ENCODE measurements at places on chromosomes 1 and 21.

- DNase-seq: no peak
Measured at GRCh38 chr1:101050869-101051268, 25.3 kb upstream of the DPH5 start.

GRCh38 chr1:212666116-212666775 lies 33.4 kb downstream of the BATF3 start:
- DNase-seq: no peak

DNA sequence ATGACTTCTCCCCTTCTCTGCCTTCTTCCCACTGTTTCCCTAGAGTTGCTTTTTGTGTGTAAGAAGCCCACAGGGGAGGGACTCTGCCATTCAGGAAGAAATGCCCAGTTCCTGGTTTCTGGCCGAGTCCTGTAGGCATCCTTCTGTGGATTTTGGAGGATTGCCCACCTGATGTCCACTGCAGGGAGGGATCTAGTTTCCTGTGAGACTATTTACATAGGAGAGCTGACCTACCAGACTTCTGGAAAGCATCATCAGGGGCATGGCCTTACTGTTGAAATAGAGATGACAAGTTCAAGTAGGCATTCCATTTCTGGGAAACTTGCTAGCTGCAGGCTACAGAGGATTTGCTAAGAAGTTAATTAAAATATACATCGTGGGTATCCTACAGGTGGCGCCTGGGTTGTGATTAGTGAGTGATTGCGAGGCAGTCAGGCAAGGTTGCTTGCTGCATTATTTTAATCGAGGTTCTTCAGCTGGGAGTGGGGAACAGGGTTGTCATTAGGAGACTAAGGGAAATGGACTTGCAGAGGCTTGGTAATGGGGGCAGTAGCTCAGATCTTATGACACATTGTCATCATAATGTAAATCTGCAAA lies 148.7 kb downstream of the HHAT start:
- no peak for DNase-seq

DNA sequence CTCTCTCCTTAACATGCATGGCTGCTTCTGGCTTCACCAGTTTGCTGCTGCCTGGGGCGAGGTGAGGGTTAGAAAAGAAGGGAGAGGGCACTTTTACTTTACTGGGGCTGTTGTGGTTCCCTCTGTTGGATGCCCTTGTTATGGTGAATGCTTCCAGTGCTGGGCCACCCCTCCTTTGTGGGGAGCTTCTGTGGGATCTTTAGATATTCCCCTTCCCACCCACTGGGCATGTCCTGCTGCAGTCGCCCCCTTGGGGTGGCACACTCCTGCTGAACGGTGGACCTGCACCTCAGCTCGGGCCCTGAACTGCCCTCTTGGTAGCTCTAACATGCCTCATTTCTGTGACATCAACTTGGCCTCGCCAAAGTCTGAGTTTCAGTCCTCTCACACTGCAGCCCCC lies 6.0 kb downstream of the TNN start:
- DNase-seq: no peak

DNA sequence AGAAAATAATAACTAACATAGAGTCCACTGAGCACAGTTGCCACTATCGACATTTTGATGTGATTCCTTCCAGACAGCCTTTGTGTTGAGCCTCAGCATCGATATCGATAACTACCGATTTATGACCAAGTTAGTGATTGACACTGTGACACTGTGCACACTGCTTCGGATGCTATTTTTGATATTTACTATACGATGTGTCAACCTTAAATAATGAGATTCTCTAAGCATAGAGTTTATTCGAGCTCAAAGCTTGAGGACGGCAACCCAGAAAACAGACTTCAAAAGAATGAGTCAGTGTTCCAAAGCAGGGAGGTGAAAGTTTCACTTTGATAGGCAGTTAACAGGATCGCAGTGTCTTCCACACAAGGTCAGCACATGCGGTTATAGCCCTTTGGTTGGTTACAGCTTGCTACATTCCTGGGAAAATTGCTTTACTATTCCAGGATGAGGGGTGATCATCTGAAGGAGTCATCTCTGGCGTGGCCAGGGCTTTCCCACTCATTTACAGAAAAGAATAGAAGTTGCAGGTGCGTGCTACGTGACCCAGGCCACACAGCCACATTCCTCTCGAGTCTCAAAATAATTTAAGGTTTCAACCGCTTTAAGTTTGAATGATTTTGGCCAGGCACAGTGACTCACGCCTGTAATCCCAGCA lies 53.6 kb upstream of the EFHD2 start:
- no peak for DNase-seq

DNA sequence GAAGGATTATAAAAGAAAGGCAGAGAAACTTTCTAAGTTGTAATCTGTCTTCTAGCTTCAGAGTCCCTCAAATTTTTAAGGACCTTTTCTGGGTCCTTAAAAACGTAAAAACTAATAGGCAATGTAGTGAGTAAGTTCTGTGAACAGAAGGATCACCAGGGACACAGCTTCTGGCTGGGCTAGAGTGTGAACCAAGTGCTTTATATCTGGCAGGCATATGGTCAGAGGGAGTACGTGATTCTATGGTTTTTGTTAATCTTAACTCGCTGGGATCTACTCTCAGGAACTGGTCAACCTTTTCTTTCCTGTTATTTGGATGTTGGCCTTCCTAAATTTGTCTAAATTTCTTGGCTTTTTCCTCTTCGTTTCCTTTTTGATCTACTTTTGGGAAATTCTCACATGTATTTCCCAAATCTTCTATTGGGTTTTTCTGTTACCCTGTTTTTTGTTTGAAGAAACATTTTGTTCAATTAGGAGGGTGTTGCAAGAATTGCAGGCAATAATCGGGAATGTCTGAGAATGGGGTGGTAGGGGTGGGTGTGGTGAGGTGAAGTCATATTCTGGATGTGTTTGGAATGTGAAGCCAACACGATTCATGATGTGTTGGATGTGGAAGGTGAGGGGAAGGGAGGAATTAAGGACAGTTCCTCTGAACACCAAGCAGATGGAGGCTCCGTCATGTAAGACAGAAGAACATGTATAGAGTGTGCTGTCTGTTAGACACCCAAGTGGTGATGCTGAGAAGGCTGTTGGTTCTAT lies 193.2 kb downstream of the FMN2 start:
- DNase-seq: no peak

- DNase-seq: no peak
Measured at GRCh38 chr1:43329995-43330751, 7.4 kb upstream of the MPL start.

DNA sequence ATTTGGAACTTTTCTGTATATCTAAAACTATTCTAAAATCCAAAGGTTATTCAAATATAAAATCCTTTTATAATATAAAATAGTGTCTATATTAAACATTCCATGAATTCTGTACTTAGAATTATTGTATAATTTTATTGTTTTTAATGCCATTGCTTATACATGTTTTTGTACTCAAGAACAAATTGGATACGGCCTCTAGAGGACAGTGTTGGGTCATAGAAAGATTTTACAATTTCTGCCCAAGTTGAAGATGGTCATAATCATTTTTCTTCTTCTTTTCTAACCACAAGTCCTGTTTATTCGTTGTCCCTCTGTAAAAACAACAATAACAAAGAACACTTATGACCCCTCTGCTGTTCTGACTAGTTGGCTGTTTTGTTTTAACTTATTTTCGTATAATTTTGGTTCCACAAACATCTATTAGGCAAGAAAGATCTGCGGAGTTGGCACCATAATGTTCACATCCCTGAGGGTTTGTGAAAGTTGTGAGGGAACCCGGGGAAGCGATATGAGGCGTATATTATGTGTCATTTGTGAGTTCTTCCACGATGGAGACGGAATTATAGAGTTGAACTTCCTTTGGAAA lies 75.7 kb upstream of the KIF26B start:
- no peak for DNase-seq

DNA sequence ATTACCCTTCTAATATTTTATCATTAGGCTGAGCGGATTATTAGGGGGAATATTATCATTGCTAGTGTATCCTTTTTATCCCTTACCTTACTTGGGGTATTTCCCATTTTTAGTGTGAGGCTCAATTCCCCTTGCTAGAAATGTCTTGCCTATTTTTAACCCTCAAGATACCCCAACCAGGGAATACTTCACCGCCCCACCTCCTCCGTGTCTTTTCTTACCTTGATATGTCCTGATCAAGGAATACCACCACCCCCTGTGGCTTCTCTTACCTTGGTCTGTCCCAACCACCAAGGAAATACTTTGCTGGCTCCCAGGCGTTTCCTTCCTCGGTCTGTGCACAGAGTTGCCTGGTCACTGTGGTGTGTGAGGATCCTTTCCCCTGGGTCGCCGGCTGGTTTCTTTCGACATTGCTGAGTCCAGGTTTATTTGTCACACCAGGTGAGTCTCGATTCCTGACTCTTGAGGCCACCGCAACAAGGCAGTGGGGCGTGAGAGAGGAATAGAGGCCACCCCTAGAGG lies 57.8 kb downstream of the SERINC2 start:
- no peak for DNase-seq

DNA sequence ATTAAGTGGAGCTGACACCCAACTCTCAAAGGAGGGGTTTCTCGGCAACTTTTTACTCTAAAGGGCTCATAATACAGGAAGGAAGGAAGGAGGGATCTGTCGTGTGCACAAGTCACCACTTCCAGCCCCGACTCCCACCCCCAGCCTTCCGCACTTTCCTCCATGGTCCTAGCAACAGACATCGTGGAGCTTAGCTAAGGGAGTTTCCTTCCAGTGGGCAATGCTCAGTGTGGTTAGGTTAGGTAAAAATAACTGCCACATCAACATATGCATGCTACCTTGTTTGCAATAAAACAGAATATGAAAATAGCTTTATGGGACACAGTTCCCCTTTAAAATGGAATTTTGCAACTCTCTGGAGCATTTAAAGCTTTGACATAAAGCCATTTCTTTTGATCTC lies 35.2 kb downstream of the KANK4 start:
- DNase-seq: no peak

Data from CD4-positive, alpha-beta T cell treated with Interleukin-21 for 1 hour (primary cell).